ENCODE measurements at places on chromosomes 7 and 10.

- DNase-seq, result no peak
Measured at GRCh38 chr7:94529516-94529915, 19.9 kb downstream of the CASD1 start.

GRCh38 chr7:153835103-153835502 lies 217.1 kb upstream of the DPP6 start:
- no peak for DNase-seq

- DNase-seq, result no peak
Measured at GRCh38 chr10:35194906-35195305, 68.3 kb downstream of the CREM start.

- no peak for DNase-seq
Measured at GRCh38 chr7:136664537-136664936, 203.9 kb upstream of the CHRM2 start.

All from hypothalamus (tissue), 51 donors.